ENCODE measurements at places on chromosomes 3 and 15. TPM values are rescaled to one million over a fixed set of nuclear protein-coding genes. Genes with fewer than 3 reads are reported as not detected.

GRCh38 chr3:45555086-45555591 is 39.4 kb upstream of the LIMD1 start:
- no peak for DNase-seq

GRCh38 chr15:75198560-75199356 is 2.9 kb upstream of the C15orf39 start:
- peak; percentile 79 for DNase-seq

The GCNT3 gene
- total RNA-seq, result not detected

GRCh38 chr3:42823351-42823750 is 14.1 kb downstream of the ACKR2 start:
- no peak for DNase-seq

DNA sequence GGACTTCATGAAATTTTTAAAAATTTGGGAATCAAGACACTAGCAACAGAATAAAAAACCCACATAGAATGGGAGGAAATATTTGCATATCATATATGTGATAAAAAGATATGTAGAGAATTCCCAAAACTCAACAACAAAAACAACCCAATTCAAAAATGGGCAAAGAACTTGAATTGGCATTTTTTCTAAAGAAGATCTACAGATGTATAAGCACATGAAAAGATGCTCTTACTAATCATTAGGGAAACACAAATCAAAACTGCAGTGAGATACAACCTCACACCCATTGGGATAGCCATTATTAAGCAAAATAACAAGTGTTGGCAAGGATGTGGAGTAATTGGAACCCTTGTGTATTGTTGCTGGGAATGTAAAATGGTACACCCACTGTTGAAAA is 10.1 kb downstream of the LCTL start:
- DNase-seq, result no peak

DNA sequence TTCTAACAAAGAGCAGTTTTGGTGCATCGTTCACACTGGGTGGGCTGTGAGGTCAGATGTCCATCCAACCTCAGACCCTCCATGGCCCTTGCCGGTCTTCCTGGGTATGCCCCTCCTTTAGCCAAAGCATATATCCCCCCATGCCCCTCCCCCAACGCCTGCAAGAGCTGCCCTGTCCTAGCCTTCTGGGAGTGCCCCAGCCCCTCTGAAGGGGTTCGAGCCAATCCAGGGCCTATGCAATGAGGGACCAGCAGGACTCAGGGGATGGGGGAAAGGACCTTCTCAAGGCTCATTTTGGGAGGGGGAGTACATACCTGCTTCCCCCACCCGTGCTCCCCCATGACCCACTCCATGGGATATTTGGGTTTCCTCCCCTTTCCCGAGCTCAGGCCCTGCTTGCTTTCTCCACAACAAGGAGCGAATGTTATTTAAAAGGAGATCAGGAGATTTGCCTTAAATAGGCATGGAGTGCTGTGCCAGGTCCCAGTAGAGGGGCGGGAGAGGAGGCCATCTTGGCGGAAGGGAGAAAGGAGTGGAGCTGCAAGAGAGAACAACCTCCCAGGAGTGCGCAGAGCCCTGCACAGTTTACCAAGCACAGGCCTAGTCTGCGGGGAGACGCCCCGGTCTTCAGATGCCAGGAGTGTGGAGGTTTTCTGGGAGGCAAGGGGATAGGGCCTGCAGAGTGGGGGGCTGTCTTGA is 18.2 kb downstream of the PIF1 start:
- DNase-seq, result no peak

GRCh38 chr3:113205481-113205880 is 5.9 kb upstream of the BOC start:
- DNase-seq, result no peak

DNA sequence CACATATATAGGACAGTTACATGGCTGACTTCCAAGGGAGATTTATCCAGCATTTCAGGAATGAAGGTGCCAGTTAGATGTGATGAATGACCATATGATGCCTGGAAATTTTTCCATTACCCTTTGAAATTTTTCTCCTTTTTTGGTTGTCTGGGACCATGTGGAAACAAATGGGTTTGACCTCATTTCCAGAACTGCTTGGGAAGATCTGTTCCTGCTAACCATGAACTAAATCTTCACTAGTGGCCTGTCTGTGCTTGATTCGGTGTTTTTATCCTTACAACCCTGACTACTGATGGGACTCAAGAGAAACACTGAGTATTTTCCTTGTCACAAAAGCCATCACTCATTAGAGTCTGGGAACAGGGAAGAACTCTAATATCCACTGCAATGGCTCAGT is 409.4 kb downstream of the PDCD6IP start:
- DNase-seq, result no peak

DNA sequence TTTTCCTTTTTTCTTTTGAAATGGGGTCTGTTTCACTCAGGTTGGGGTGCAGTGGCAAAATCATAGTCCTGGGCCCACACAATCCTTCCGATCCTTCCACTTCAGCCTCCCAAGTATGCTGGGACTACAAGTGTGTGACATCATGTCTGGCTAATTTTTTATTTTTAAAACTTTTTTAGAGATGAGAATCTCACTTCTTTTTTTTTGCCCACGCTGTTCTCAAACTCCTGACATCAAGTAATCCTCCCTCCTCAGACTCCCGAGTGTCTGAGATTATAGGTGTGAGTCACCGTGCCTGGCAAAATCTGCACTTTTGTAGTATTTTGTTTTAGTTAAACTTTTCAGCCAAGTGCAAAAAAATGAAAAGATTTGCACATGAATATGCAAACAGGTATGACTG is 171.0 kb downstream of the FNDC3B start:
- DNase-seq, result no peak

DNA sequence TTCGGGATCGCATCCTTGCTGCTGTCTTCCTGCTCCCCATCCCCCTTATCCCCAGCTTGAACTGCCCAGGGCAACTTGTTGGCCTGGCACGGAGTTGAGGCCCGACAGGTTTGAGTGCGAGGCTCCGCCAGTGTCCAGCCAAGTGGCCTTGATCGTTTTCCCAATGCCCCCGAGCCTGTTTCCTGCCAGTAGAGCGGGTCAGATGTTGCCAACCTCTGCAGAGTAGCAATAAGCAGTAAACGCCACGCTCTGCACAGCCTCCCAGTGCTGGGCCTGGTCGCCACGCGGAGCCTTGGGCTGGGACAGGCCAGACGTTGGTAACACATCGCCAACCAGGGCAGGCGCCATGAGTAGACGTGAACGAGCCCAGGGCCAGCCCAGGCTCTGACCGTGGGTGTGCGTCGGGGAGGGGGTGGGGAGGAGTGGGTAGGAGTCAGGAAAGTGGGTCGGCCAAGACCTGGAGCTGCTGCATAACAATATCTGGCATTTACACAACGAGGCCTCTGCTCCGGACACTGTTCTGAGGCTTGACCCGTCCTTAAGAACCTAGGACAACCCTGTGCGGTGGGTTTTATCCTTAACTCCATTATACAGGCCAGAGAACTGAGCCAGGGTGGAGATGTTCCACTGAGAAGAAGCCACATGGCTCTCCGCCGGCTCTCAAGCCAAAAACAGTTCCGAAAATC is 444 bp upstream of the ABHD14A start:
- DNase-seq, result no peak

The CLDN11 gene
- not detected for total RNA-seq

- DNase-seq, result no peak
These were observed 116.6 kb upstream of the CTDSPL start for GRCh38 chr3:37745076-37745475.

The AMT gene
- 13.3 TPM for total RNA-seq

DNA sequence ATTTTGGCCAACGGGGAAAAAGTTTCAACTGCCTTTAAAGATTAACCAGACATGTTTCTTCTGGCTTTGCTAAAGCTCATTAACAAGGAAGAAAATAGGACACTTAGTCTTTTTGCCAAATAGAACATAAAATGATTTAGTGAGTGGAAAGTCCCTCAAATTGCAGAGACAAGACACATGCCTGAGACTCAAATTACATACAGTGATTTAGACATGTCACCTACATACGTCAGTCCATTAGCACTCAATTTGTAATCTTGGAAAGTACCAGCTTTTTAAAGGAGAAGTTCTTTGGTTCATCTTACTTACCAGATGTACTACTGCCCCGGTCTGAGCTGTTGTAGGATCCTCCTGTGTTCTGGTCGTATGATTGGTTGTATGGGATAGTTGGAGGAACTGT is 1134.2 kb downstream of the ROBO1 start:
- no peak for DNase-seq

Measured in CD4-positive, CD25-positive, alpha-beta regulatory T cell (primary cell).